ENCODE measurements at places on chromosomes 5 and 9.
A peak's percentile ranks its signal among the peaks of the same experiment; 100 is the strongest.

- no peak for DNase-seq
These were observed 69.3 kb downstream of the HSD17B3 start for GRCh38 chr9:96232539-96233241.

DNA sequence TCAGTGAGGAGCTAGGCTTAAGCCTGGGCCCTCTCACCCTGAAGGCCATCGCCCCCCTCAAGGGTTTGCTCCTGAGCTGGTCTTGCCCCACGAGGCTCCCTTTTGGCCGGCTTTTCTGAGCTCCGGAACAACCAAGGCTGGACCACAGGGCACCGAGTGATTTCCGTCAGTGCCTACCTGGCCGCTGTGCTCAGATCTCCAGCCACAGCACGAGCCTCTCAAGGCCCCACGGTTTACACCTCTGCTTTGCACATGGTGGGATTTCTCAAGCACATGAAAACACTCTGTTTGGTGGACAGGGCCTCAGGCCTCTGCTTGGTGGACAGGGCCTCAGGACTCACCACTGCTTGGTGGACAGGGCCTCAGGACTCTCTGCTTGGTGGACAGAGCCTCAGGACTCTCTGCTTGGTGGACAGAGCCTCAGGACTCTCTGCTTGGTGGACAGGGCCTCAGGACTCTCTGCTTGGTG lies 15.8 kb downstream of the CLPTM1L start:
- DNase-seq, result no peak

- DNase-seq, result no peak
These were observed 63.0 kb downstream of the NIPSNAP3B start for GRCh38 chr9:104826911-104827310.

DNA sequence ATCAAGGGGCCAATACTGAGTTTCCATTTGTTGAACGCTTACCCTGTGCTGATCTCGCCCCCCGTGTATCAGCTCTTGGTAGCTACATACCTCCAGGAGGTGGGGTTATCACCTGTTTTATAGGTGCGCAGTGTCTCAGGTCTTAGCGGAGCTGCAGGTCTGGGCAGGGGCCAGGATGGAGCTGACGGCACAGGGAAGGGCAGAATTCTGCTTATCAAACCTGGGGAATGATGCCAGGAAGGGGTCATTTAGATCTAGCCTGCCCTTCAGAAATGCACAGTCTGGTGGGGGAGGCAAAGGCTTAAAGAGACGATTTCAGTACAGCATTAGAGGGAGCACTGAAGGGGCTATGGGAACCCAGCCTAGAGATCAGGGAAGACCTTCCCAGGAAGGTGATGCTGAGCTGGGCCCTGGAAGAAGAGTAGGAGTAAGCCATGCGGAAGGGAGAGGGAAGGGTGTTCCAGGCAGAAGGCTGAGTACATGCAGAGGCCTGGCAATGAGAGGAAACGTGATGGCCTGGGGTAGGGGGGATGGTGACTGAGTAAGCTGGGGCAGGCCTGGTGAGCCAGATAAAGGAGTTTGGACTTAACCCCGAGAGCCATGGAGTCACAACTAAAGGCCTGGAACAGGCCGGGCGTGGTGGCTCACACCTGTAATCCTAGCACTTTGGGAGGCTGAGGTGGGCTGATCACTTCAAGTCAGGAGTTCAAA lies 31.5 kb downstream of the OLFML2A start:
- no peak for DNase-seq

GRCh38 chr9:33130961-33131789 lies 36.0 kb downstream of the B4GALT1 start:
- no peak for DNase-seq

DNA sequence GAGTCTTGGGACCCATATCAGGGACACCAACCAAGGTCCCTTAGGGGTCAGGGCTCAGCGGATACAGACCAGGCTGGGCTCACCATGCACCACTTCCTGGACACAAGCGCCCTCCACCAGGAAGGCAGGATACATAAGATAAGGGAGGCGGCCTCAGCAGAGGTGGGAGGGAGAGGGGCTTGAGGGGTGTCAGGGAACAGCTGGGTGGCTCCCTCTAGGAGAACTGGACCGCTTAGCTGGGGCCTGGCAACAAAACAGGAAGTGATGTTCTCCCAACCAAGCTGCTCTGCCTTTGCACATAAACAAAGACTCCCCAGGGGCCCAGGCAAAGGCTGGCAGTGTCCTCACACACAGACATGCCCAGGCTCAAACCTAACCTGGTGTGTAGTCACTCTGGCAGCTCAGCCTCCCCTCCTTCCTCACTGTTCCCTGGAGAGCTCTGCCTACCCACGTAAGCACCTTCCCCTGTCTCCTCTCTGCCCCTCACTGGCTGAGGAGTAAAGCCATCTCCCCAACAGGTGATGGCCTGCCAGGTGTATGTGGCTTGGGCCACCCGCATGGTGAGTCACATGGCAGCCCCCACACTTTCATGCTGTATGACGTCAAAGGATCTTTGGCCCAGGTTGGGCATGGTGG lies 5.8 kb upstream of the BICD2 start:
- DNase-seq, result no peak

DNA sequence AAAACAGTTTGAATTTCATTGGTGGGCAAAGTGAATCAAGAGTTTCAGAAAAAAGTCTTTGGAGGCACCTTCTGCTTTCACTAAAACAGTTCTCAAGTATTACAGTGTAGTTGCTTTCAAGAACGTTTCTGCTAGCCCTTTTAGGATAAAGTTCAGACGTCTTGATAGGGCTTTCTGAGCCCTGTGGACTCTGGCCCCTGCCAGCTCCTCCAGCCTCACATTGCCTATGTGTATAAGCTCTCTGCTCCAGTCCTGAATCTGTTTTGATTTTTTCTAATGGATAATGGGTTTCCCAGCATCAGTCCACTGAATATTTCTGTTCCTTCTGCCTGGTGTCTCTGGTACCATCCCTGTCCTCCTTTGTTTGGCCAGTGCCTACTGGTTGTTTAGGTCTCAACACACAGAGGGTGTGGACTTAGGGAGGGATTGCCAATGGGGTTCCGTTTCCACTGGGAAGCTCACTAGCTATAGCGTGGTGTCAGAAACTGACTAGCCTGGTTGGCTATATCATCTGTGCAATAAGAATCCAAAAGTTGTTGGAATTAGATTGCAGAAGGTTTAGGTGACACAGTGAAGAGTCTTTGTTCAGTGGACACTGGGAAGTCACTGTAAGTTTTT lies 26.4 kb downstream of the ARHGAP26 start:
- no peak for DNase-seq

- DNase-seq, result no peak
These were observed 117.5 kb upstream of the CLINT1 start for GRCh38 chr5:157976429-157976828.

GRCh38 chr5:113283558-113283957 lies 151.2 kb downstream of the TSSK1B start:
- DNase-seq, result no peak

GRCh38 chr9:93262537-93263310 lies 78.8 kb downstream of the WNK2 start:
- DNase-seq, result no peak

- no peak for DNase-seq
These were observed 42.7 kb upstream of the SMIM15 start for GRCh38 chr5:61205013-61205412.

DNA sequence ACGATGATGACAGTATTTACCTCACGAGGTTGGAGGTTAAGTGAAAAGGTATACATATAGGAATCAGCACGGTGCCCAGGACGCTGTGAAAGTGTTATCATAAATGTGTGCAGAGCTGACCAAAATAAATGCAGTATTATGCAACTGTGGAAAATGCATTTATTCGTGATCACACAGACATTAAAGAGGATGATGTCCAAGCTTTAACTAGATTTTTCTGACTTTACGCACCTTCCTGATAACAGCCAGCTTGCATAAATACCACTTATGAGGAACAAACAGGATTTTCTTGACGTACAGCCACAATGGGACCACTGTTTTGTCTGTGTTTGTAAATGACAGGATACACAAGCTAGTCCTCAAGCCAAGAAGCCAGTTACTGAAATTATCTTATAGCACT lies 71.4 kb upstream of the ATP10B start:
- DNase-seq, result no peak

DNA sequence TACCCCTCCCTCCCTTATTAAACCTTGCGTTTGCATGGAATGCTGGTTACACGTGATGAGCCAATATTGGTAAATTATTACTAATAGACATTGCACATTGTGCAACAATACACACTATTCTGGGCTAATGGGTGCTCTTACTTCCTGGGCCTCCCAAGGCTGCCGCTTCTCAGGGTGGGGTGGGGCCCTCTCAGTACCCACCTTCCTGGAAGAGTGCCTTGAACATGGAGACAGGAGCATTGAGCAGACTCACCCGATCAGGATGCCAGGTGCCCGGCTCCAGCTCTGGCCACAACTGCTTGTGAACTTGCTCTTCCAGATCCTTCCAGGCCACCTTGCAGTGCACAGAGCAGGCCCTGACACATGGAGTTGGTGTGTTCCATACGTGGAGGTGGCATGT lies 24.7 kb upstream of the CEP72 start:
- DNase-seq, result no peak

DNA sequence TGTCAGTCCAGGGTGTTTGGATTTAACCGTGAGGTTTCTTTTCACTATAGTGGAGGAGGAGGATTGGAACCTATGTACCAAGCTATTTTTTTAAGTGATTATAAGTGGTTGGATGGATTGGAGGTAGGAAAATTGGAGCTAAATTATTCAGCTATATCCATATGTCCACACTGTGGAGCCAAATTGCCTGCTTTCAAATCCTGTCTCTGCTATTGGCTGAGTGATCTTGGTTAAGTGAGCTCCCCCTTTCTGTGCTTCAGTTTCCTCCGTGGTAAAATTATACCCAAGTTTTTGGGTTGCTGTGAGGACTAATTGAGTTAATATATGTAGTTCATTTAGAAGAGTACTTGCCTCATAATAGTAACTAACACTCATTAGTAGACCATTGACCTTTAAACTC lies 2.5 kb downstream of the CENPP start:
- no peak for DNase-seq

DNA sequence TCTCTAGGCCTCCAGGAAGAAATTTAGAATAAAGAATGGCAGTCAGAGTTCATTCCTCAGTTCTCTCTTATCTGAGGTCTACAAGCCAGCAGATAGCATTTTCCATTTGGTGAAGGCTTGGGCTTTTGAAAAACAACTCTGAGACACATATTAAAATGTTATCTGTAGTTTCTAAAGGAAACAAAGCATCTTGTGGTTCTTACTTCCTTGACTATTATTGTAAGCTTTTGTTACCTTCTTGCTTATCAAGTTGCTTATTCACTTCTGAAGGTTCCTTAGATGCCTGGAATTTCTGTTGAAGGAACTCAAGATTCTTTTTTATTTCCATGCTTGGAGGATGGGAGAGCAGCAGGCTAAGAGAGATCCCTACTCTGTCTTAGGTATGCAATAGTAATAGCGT lies 79.2 kb upstream of the MRPS30 start:
- DNase-seq, result no peak

DNA sequence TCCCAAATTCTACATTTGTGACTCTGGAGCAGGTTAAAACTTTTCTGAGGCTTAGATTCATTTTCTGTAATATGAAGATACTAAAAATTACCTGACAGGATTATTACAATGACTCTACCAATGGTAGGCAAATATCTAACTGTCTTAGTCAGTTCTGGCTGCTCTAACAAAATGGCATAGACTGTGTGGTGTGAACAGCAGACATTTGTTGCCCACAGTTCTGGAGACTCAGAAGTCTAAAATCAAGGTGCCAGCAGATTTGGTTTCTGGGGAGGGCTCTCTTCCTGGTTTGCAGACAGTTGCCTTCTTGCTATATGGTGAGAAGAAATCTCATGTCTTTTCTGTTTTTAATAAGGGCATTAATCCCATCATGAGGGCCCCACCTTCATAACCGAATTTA lies 245.1 kb downstream of the MAST4 start:
- no peak for DNase-seq

- no peak for DNase-seq
These were observed 509.9 kb downstream of the ZNF608 start for GRCh38 chr5:124236361-124237205.

DNA sequence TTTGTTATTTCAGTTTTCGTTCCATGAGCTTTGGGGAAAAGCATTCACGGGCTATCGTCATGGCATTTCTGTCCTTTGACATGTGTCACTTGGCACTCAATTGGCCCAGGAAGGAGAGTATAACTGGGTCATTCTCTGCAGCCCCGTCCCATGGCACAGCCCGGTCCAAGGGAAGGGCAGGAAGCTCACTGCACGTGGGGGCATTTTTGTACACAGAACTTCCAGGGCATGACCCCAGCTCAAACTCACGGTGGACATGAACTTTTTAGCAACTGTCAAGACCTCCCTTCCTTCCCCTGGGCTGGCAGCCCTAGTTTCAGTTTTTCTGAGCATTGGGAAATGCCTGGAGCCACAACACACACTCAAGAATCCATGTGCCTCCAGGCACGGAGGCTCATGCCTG lies 161.6 kb upstream of the PANK3 start:
- no peak for DNase-seq

GRCh38 chr5:175517824-175518450 lies 39.6 kb downstream of the SFXN1 start:
- DNase-seq, result peak; percentile 36

- DNase-seq, result no peak
These were observed 36.2 kb downstream of the STC2 start for GRCh38 chr5:173291722-173292658.

DNA sequence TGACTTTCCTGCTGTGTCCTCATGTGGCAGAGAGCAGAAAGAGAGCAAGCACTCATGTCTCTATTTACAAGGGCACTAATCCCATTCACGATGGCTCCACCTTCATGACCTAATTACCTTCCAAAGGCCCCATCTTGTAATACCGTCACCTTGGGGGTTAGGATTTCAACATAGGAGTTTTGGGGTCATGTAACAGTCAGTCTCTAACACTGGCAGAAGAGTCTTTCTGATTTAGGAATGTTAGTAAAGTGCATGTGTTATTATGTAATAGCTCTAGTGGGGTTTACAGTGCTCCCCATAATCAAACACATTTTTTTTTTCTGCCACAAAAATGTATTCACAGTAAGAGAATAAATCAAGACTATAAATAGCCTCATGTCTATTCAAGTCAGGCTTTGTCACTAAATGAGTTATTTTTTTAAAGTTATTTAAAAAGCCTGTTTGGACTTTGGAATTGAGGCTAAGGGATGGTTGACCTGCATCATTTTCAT lies 19.1 kb downstream of the GALNT10 start:
- DNase-seq, result no peak

- DNase-seq, result peak; percentile 55
These were observed 19.2 kb upstream of the CD180 start for GRCh38 chr5:67215519-67216471.

GRCh38 chr5:134769206-134769605 lies 10.6 kb downstream of the DDX46 start:
- DNase-seq, result no peak

- no peak for DNase-seq
These were observed 64.2 kb upstream of the ECM2 start for GRCh38 chr9:92599938-92600461.

DNA sequence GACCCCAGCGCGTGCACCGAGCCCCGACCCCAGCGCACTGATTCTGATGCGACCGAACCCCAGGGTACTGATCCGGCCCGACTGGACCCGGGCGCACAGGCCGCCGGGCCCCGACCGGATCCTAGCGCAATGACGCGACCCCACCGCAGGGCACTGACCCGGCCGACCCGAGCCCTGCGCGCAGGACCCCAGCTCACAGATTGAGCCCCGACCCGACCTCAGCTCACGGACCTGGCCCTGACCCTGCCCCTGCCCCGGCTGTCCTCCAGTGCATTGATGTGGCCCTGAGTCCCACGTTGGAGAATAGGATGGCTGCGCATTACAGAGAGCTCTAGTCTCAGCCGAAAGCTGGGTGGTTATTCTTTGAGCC lies 438 bp downstream of the TRIP13 start:
- DNase-seq, result no peak

- no peak for DNase-seq
These were observed 202.9 kb downstream of the AOPEP start for GRCh38 chr9:94929369-94929756.

Measured in activated CD4-positive, CD25-positive, alpha-beta regulatory T cell (primary cell).